ENCODE measurements at places on chromosomes 3 and 15.

- DNase-seq: no peak
Measured at GRCh38 chr3:104582092-104582491, 784.6 kb upstream of the ALCAM start.

- DNase-seq: no peak
Measured at GRCh38 chr3:16474216-16474615, 39.3 kb downstream of the RFTN1 start.

DNA sequence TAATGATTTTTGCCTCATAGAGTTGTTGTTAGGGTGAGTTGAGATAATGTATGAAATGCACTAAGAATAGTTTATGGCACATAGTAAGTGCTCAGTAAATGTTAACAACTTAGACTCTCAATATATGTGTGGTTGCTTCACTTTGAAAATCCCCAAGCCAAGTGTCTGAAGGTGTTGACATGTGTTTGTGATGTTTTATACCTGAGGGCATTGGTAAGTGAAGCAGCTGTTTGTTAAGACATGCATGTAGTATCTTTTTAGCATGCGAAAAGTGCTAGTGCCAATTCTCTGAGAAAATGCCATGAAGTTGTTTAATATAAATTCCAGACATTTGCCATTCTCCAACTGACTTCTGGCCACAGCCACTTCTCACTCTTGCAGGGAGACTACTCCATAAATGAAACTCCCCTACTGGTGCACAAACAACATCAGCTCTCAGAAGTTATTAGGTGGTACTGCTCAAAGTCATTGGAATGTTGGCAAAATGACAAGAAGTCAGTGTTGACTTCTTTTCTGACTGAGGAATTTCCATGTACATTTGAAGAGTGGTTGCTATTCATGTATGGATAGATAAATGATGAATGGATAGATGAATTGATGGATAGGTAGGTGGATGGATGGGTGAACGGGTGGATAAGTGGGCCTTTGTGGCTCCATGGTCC lies 103.6 kb upstream of the NUDT16 start:
- DNase-seq: no peak

DNA sequence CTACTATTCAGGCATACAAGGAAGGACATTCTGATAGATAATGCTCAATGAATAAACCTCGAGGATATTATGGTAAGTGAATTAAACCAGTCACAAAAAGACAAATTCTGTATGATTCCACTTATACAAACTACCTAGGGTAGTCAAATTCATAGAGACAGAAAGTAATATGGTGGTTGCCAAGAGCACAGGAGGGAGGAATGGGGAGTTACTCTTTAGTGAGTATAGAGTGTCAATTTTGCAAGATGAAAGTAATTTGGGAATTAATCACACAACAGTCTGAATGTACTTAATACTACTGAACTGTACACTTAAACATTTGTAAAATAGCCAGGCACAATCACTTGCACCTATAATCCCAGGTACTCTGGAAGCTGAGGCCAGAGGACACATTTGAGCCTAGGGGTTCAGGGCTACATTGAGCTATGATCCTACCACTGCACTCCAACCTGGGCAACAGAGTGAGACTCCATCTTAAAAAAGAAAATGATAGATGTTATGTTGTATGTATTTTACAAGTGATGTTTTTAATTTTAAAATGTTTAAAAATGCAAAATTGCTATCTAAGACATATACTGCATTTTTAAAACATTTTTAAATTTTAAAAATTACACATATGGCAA lies 91.0 kb downstream of the NPAP1 start:
- DNase-seq: no peak

DNA sequence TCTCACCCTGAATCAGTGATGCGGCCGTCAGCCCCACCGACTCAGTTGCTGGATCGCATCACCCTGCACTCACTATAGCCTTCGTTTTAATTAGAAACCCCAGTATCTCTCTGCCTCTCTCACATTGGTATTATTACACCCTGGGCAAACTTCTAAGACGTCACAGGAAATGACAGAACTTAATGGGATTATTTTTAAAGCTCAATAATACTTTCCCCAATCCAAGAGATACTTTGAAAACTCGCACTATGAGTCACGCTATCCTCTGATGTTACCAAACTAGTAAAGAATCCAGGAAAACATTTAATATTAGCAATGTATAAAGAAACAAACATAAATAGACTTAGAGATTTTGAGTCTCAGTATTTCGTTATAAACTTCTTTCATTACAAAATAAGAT lies 36.6 kb downstream of the RUBCN start:
- DNase-seq: no peak

DNA sequence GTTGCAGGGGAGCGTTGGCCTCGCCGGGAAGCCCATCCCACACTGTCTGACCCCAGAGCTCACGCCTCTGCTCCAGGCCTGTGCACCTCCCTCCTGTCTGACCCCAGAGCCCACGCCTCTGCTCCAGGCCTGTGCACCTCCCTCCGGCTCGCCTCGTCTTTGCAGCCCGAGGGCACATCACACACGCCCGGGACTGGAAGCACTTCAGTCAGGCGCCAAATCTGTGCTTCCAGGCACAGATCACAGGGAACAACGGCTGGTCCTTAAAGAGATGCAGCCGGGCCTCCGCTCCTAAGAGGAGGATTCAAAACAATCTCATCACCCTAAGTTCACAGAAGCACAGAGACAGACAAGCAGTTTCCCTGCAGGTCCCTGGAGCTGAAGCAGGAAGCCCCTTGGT lies 103.0 kb upstream of the RPL32 start:
- no peak for DNase-seq

DNA sequence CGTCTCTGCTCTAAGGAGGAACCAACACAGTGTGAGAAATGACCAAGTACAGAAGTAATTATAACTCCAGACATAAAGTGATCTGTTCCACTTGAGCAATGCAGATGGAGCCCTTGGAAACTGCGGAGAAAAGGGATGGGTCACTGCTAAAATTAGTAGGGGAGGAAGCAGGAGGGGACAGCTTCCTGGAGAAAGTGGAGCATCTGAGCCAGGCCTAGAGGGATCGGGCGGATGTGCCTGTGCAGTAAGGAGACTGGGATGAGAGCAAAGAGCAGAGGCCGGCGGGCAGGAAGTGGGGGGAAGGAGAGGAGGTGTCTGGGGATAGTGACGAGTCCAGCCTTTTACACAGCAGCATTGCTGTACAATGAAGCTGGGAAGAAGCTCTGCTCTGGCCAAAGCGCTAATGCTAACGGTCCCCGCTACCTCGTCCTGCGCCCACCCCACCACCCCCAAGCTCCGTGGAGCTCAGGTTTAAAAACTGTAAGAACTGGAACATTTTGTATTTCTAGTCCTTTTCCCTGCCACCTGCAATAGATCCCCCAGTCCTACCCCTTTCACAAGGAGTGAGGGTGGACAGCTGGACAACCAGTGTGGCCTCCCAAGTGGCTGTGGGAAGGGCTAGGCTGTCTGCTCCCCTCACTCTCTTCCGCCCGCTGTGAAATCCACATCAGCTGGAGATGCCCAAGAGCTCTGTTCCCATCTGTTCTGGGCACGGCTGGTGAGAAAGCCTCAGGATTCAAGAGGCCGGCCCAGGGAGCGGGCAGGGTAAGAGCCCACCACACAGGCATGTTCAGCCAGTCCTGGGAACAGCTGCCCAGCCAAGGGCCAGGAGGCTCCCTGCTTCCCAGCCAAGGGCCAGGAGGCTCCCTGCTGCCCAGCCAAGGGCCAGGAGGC lies 53.0 kb upstream of the HES1 start:
- no peak for DNase-seq

DNA sequence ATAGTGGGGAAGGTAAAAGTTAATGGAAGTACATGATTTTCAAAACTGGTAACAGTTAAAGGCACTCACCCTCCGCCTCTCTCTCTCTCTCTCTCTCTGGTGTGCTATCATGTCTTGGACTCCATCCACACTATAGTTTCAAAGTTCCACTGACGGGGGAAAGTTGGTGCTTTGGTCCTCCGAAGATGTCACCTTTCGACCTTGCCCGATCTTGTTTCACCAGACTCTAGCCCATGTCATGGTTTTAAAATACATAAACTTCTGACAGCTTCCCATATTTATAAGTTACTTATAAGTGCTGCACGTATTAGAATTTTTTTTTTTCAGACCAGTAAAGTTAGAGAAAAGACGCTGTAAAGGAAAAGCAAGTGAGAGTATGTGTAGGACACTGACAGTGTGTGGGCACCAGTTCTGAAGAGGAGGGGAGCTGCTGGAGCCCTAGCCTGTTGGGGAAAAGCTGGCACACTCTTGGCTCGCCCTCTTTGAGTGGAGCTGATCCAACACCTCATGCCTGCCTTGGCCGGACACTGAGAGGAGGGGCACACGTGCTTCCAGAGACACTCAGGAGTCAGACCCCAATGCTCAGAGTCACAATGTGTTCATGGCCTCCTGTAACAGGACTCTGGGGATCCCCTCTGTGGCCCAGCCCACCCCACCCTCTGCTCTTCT lies 200.5 kb upstream of the TPM1 start:
- DNase-seq: no peak

DNA sequence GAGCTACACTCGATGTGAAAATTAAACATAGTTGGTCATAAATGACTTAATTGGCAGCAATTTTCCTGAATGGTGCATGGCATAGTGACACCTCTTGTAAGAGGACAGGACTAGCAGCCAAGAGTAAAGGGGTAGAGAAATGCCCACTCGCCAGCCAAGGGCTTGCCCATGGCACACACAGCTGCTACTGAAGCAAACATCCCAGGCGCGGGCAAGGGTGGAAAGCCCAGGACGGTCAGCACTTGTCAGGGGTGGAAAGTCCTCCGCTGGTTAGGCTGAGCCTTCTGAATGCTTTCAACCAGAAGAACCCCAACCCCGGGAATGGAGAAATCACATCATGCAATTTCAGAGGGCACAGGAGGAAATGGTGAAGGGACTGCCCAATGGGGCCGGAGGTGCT lies 31.6 kb downstream of the BDH1 start:
- DNase-seq: no peak

DNA sequence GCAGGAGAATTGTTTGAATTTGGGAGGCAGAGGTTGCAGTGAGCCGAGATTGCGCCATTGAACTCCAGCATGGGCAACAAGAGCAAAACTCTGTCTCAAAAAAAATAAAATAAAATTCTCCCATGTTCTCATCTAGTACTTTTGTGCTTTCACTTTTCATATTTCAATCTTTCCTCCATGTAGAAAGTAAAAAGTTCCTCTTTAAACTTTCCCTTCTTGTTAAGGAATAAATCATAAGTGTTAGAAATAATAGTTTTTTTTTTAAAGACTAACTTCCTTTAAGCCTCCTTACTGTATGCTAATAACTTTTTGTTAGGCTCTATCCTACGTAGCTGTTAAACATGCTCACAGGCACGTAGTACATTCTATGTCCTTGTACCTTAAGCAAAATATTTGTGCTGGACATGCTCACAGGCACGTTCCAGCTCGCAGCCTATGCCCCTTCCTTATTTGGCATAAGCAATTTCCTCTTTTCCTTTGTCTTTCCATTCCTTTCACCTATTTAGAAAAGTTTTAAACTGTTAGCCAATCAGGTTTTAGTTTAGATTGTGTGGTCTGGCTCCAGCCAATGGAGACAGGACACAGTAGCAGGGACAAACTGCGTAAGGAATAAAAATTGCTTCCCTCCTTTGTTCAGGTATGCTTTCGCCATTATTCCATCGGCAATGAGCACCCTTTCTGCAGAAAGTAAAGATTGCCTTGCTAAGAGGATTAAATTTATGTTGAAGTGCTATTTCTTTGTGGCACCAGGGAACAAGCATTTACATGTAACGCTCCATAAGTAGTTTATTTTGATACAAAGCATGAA lies 38.9 kb upstream of the PIK3CB start:
- DNase-seq: no peak

DNA sequence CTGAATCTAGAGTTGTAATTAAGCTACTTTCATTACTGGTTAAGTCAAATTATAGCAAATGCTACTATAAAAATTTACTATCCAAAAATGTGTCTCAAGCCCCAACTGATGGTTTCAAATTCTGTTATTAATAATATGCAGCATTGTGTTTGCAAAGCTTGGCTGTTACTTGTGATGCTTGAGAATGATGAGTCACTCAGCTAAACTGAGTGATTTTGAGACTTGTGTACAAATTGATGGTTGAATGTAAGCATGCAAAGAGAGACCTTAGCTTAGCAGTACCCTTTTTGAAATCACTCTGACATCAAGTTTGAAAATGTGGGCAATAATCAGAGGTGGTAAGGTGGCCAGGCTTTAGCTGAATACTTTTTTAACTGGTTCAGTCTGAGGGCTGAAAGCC lies 27.6 kb downstream of the OPA1 start:
- no peak for DNase-seq

GRCh38 chr15:25609371-25609770 lies 170.5 kb upstream of the UBE3A start:
- no peak for DNase-seq

DNA sequence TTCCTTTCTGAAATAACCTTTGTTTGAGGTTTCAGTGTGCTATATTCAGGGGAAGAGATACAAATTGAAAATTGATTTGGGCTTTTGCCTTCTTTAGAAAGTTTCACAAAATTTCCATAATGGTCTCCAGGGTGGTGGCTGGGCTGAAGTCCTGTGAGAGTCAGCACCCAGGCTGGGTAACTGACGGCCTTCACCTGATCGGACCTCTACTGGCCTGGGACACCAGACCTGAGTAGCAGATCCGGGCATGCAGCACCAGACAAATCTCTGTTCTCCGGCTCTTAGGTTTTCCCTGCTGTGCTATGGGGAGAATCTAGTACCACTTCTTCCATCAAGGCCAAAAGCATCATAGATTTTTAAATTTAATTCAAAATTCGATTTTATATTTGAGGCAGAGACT lies 133.0 kb upstream of the LMCD1 start:
- DNase-seq: no peak

DNA sequence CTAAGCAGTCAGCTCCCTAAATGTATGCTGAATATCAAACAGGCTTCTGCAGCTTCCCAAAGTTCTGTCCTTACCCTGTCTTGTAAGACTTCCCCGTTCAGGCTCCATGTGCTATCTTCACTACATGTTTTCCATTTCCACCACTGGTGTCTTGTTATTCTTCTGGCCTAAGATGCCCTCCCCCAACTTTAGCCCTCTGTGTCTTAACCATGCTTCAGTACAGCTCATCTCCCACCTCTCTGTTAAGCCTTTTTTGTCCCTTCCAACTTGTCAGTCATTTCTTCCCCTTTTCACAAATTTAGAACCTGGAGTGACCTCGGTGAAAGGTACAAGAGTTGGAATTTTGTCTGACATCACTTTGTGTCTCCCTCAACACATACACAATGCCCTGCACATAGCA lies 151.7 kb upstream of the TBL1XR1 start:
- DNase-seq: no peak

DNA sequence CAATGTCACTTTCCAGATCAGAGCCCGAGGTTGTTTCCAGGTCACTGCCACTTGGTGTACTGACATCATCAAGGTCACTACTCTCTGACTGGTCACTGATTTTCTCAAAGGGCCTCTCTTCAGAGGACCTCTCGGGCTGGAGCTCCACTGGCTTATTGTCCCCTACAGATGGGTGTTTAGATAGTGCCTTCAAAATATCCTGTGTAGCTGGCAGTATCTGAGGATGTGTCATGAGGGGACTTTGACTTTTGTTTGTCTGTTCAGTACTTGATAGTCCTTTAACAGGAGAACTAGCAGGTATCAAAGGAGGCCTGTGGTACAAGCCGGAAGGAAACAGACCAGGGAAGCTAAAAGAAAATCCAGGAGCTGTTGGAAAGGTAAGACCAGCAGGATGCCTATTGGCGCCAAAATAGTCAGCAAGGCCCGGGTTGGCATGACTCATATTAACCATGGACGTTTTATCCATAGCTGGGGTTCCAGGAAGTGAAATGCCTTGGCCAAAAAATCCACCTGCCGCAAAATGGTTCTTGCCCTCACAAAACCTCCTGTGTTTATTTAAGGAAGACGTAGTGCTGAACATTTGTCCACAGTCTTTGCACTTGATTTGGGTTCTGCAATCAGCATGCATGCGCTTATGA lies 547.3 kb downstream of the MECOM start:
- DNase-seq: no peak
